Hippocampal formation (tissue), 2 donors: ENCODE measurements at places on chromosomes 7 and 10.

GRCh38 chr10:96835899-96836298 is 3.8 kb downstream of the LCOR start:
- no peak for DNase-seq

DNA sequence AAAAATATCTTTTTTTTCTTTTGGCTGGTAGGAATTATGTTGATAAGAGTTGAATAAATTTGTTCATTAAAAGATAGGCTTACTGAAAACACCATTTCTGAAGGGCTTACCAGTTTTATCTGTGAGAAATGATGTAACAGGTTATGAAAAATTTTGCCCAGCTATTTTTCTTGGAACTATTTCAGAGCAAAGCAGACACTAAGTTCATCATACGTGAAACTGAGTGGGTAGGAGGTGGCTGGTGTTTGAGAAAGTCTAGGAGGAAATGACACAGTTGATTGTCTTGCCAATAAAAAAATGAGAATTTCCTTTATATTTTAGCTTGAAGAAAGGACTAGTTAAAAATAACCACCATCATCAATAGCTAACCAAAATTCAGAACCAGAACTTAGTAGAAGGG is 6.2 kb upstream of the MRC1 start:
- DNase-seq, result no peak

DNA sequence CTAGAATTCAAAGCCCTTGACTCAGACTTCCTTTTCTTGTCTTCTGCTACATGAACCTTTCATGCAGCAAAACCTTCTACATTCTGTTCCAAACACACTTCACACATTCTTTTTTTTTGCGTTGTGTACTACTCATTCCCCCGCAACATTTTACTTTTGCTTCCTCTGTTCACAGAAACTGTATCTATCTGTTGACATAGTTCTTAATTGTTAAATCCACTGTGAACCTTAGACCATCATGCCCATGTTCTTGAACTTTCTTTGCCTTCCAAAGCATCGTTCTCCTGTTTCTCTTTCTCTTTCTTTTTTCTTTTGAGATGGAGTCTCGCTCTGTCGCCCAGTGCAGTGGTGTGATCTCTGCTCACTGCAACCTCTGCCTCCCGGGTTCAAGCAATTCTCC is 14.2 kb downstream of the CCSER2 start:
- no peak for DNase-seq

GRCh38 chr10:86658261-86658741 is 4.0 kb downstream of the OPN4 start:
- no peak for DNase-seq

DNA sequence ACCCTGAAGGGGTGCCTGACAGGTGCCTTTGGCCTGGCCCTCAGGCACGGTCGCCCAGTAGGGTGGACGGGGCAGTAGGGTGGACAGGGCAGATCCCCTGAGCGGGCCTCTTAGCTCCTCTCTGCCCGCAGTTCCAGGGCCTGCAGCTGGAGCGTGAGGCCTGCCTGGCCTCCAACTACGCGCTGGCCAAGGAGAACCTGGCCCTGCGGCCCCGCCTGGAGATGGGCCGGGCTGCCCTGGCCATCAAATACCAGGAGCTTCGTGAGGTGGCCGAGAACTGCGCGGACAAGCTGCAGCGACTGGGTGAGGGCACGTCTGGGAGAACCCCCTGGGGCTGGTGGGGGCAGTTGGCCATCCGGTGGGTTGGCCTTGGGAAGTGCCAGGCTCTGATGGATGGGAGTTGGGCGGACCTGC is 1.7 kb downstream of the VPS37D start:
- DNase-seq, result no peak

DNA sequence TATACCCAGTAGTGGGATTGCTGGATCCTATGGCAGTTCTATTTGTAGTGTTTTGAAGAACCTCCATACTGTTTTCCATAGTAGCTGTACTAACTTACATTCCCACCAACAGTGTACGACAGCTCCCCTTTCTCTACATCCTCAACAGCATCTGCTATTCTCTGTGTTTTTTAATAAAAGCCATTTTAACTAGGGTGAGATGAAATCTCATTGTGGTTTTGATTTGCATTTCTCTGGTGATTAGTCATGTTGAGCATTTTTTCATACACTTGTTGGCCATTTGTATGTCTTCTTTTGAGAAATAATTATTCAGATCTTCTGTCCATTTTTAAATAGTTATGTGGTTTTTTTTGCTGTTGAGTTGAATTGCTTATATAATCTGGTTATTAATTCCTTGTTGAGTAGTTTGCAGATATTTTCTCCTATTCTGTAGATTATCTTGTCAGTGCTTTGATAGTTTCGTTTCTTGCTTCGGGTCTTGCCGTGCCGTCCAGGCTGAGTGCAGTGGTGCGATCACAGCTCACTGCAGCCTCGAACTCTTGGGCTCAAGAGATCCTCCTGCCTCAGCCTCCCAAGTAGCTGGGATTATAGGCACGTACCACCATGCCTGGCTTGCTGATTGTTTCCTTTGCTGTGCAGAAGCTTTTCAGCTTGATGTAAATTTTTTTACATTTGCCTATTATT is 12.0 kb downstream of the MTG1 start:
- DNase-seq, result no peak

DNA sequence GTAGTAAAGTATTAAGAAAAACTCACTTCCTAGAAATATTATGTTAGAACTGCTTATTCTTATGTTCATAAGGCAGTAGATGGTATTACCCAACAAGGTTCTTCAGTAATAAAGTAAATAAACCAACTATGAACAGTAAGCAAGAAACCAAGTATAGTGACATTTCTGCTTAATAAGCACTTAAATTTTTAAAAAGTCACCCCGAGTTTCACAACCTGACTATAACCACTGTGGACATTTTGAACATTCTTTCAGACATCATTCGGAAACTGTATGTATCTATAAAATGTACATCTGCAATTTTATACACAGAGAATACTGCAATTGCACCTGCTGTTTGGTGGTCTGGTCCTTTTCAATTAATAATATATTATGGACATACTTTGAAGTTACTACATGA is 1073.6 kb downstream of the XPNPEP1 start:
- DNase-seq, result no peak

DNA sequence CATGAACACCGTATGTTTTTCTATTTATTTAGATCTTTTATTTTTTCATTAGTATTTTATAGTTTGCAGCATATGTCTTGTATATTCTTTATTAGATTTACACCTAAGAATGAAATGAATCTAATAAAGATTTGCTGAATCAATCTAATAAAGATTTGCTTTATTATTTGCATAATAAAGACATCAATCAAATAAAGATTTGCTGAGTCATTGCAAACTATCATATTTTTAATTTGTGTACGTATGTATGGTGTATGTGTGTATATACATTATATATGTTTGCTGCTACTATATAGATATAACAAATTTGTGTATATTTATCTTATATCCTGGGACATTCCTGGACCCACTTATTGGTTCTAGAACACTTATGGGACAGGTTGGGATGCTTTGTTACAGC is 147.5 kb downstream of the PTN start:
- no peak for DNase-seq

DNA sequence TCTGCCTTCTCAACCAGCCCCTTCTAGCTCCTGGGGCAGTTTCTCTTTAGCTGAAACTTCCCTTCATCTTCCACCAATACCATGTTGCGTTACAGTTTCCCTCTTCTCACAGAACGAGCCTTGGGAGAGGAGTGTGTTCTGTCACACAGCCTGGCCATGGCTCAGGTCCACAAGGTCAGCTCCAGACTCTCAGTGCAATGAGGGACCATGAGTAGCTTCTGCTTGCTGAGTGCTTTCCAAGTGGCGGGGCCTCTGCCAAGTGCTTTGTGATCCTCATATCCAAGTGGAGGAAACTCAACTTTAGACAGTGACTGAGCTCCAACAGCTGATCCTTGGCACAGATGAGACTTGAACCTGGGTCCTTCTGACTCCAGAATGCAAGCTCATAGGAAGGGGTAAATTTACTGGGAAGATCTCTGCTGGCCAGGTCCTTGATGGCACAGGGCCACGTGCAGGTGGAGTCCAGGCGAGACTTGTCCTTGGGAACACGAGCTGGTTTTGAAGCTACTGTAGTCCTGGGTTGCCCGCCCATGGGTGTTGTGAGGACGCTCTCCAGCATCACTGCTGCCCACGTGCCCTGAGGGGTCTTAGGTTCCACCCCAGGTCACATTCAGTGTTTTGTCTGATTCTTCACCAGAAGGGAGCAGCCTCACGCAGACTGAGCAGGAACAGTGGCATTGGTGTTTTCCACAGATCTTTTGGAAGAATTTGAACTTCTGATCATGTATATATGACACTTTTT is 238.0 kb downstream of the EBF3 start:
- DNase-seq, result no peak

DNA sequence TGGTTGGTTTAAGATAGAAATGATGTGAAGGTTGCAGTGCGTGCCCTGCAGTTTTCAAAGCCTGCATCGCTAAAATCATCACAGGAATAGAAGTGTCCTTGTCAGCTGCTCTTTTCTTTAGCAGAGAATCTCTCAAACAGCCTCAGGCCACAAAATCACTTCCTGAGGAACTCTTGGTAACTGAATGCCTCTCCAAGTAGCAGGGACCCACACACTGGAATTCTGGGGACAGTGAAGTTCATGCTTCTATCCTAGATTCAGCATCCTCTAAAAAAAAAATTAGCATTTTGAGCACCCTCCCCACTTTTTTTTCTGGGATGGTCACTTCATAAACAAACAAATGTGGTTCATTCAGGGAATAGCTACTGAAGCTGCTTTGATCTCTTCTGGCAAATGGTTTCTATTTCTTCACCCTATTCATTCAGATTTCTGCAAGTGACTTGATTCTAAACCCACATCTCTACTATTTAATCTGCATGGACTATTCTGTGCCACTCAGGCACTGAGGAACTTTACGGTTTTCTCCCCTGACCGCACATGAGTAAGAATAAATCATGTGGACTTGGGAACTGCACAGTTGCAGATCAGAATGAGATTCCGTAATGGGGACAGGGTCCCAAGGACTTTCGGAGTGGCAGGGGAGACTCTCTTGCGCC is 306.9 kb downstream of the FRMD4A start:
- DNase-seq, result no peak

DNA sequence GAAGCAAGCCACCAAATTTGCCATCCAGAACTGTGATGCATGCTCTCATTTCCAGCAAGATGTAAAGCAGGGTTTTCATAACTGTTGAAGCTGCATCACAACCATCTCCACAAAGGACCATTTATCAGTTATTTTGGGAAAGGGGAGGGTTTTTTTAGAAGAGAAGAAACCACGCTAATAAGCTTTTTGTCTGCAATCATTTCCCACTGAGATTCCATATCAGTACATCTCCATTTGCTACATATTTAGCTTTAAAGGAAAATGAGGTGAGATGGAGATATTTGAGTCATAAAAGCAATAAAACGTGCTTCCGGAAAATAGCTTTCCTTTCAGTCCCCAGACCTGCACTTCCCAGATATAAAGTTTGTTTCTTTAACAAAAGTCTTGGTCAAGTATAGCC is 258.2 kb downstream of the FRMD4A start:
- DNase-seq, result no peak

DNA sequence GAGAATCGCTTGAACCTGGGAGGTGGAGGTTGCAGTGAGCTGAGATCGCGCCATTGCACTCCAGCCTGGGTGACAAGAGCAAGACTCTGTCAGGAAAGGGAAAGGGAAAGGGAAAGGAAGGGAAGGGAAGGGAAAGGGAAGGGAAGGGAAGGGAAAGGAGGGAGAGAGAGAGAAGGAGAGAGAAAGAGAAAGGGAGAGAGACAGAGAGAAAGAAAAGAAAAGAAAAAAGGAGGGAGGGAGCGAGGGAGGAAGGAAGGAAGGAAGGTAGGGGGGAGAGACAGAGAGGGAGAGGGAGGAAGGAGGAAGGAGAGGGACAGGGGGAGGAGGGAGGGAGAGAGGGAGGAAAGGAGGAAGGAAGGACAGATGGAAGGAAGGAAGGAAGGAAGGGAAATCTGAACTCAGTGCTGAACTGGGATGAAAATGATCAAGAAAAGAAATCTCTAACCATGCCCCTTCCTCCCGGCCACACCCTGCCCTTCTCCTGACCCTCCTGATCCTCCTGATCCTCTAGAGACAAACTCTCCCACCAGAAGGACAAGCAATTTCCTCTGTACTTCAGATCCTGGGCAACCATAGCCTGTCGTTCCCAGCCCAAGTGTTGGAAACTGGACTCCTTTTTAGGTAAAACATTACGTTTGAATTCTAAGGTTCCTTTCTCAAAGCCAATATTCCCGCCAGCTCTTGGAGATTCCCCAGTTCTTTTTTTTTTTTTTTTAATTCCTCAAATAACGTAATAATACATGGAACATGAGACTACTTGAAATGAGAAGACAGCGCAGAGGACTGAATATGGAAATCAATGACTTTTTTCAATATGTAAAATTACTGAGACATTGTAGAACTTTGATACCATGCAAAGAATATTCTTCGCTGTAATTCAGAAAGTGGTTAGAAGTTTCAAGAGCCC is 32.1 kb downstream of the NMT2 start:
- no peak for DNase-seq

- no peak for DNase-seq
Measured at GRCh38 chr7:137245890-137246289, 97.6 kb downstream of the PTN start.

GRCh38 chr10:13994932-13995331 is 335.8 kb downstream of the FRMD4A start:
- DNase-seq, result no peak

GRCh38 chr7:108127461-108127860 is 2.7 kb downstream of the LAMB4 start:
- DNase-seq, result no peak

DNA sequence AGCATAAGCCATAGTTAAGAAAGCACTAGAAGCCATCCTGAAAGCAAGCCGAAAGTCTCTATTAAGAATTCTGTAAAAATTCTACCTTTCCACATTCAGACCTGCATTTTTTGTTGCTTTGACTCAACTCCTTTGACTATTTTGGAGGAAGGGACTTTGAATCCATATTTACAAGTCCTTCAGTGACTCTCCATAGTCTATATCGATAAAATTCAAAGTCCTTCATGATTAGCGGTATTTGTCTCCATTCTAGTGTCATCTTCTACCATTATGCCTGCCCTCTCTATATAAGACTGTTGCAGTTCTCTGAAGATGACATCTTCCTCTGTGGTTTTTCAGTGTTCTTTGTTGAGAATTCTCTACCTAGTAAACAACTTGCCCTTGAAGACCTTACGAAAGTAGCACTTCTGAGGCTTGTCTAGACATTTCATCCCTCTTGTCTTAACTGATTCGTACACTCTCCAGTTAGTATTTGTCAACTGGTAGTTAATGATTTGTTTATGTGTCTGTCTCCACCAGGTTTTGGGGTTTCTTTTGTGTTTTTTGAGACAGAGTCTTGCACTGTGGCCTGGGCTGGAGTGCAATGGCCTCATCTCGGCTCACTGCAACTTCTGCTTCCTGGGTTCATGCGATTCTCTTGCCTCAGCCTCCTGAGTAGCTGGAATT is 1.7 kb downstream of the CCSER2 start:
- DNase-seq, result no peak

DNA sequence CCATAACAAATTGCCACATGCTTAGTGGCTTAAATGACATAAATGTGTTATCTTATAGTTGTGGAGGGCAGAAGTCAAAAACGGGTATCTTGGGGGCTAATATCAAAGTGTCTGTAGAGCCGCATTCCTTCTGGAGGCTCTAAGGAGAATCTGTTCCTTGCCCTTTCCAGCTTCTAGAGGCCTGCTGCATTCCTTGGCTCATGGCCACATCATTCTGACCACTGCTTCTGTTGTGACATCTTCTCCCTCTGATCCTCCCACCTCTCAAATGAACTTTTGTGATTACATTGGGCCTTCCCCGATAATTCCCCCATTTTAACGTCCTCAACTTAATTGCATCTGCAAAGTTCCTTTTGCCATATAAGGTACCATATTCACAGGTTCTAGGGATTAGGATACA is 76.1 kb downstream of the CYP26A1 start:
- DNase-seq, result no peak

- no peak for DNase-seq
Measured at GRCh38 chr7:47232751-47233412, 349.0 kb downstream of the TNS3 start.

- DNase-seq, result no peak
Measured at GRCh38 chr7:115013886-115014285, 92.0 kb downstream of the MDFIC start.
